ENCODE measurements at places on chromosomes 2 and 18.

- DNase-seq: no peak
Observed at GRCh38 chr18:79549638-79550000, 130.0 kb upstream of the CTDP1 start.

GRCh38 chr2:11899264-11899818 is 152.9 kb downstream of the LPIN1 start:
- DNase-seq: no peak

DNA sequence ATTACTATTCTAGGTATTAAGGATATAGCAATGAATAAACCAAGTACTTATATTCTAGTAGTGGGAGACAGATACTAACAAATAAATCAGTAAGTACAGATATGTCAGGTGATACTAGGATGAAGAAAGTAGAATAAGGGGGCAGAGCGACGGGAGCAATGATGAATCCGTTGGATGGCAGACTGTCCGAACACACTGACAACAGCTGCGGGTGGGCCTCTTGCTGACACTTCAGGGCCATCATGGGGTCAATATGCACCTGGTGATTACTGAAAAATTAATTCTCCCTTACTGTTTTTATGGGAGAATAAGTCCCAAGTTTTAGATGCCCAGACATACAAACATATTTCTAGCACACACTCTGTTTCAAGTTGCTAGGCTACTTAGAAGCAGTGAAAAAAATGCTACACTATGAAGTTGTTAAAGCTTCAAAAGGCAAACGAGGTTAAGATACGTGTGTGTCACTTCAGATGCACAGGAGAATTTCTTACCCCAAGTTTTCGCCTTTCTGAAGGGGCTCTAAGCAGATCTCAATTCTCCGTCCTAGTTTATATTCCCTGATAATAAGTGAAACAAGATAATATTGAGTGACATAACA is 78.7 kb downstream of the USP40 start:
- no peak for DNase-seq

GRCh38 chr2:135904341-135904989 is 28.2 kb upstream of the MCM6 start:
- no peak for DNase-seq

DNA sequence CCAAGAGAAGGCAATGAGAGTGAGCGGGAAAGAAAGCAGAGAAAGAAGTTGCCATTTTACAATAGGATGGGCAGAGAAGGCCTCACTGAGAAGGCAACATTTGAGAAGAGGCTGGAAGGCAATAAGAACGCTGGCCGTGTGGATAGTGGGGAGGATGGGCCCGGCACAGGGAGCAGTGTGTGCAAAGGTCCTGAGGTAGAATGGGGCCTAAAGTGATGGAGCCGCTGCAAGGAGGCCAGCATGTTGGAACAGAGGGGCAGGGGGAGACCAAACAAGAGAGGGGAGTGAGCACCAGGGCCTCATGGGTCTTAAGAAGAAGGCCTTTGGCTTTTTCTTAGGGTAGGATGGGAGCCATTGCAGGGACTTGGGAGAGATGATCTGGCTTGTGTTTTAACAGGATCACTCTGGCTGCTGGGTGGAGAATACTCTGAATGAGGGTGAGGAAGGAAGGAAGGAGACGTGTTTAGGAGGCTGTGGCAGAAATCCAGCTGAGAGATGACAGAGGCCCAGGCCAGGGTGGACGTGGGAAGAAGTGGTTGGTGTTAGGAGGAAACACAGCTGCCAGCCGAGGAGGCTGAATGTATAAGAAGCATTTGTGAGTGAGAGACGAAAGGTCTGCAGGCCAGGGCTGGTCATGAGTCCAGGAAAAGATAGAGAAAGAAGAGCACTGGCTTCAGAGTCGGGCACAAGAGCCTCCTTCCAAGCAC is 159.8 kb downstream of the KLHL29 start:
- no peak for DNase-seq

DNA sequence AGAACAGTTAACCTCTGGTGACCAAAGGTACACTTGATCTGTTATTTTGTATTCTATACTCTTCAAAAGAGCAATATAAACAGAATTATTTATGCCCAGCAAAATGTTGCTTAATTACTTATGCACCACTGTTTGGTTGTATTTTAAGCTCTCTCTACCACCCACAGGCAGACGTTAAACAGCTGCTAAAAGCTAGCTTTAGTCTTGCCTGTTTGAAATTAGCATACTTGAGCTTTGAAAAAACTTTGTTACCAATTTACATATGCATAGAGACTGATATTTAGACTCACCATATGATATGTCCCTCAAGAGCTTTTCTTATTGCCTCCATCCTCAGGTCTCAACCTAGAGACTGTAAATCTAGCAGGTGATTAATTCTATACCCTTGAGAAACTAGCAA is 426.9 kb downstream of the NR4A2 start:
- DNase-seq: no peak

DNA sequence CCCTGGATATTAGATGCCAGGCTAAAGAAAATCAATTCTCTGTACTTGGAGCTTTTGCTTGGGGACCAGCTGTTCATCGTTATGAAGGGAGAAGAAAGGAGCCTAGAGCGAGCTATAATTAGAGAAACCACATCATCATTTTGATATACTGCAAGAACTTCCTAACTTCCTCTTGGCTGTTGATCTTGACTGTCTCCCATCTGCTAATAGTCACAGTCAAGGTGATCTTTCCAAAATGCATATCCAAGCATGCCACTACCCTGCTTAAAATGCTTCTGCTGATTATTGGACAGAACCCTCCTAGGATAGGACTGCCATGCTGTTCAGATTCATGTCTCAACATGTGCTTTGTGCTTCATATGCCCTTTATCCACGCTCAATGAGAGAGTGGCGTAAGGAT is 54.8 kb downstream of the RAPGEF4 start:
- DNase-seq: no peak

GRCh38 chr2:80852079-80852807 is 547.7 kb upstream of the LRRTM1 start:
- no peak for DNase-seq

DNA sequence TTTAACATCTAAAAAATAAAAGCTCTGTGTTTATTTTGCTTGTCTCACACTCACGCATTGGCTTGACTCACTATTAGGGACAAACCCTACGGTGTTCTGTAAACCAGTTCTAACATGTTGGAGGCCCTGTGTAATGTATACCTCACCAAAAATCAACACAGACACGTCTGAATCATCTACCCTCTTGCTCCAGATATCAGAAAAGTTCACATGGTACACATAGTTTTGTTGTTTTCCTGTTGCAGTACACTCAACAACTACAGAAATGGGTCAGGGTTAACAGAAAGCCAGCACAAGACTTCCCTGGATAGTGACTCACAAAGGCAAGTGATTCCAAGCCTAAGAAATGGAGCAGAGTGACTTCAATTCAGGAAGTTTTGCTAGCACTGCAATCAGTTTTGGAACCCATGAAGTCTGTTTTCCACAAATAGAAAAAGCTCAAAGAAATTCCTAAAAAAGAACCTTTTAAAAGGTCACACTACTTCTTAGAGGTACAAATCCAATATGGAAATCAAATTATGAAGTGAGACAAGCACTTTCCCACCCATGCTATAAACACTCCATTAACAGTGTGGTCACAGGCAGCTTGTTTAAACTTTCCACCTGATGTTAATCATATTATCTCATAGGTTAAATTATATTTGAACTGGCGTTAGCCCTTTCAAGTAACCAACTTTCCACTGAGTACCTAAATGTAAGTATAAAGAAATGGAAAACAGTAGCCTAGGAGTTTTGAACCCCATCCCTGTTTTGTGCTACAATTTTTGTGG is 87.4 kb downstream of the GAREM1 start:
- no peak for DNase-seq

DNA sequence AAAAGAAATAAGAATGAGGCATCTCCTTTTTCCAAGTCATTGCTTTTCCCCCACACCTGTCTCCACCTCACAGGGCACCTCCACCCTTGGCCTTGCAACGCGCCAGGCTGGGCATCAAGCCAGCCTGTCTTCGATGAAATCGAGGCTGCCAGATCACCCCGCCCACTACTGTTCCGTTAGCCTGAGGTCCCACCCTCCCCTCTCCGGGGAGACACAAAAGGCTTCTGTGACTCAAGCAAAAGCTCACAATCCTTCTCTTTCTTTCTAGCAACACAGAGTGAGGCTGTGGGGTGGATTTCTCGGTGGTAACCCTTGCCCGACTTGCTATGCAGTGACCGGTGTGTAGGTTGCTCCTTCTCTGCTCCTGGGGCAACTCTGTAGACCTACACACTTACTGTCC is 9.9 kb downstream of the TNP1 start:
- no peak for DNase-seq

- no peak for DNase-seq
Observed at GRCh38 chr2:111694700-111695101, 189.3 kb downstream of the ANAPC1 start.

DNA sequence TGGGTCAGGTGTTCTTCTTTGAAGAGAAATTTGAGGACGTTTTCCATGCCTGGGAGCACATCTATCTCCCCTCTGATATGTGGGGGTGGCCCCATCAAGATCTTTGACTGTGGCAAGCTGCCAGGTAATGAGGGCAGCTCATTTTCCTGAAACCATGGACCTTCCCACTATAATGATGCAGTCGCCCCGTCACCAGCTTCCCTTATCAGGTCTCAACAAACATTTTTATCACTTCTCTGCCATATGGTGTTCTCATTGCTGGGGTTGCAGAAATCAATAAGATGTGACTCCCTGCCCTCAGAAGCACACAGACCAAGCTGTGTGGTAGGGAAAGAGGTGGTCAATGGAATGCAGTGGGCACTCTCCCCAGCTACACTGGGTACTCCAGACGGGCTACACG is 48.4 kb upstream of the B3GNT7 start:
- DNase-seq: no peak

DNA sequence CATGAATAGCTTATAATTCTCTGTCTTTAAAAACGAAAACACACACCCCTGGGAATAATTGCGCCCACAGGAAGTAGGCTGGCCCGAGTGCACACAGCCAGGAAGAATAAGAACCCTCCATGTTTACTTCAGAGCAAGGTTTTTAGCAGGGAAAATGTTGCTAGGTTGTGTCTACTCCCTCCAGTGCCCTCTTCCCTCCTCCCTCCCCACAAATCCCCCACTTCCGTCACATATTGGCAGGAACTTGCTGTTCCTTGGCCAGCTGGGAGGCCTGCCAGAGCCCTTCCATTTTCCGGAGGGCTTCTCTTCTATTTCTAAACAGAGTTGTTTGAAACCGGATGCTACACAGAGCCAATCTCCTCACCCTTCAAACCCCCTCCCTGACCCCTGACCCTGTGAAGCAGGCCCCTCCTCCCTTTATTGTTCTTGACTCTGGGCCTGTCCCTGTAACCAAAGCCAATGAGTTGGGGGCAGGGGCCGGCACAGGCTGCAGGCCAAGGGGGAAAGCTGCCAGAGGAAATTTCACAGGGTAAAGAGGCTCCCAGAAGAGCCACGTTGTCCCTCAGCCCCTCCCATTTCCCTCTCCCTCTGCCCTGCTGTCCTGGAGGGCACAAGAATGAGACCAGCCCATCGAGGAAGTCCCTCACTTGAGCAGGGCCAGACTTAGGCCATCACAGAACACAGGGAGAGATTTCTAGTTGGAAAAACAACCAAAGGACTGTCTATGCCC is 49.8 kb upstream of the LGALSL start:
- DNase-seq: no peak

DNA sequence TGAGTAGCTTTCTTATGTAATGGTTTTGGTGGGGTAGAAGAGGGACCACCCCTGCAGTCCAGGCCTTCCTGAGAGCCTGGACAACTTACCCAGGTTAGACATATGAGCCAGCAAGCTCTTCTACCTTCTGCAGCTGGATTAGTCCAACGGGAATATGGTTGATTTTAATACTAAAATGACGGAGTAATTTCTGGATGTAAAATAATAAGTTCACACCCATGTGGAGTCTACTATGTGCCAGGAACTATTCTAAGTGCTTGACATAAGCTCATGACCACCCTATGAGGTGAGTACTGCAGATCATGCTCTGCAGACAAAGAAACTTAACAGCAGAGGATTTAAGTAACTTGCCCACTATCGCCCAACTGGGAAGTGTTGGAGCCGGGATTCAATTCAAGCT is 45.5 kb downstream of the DPP4 start:
- no peak for DNase-seq

DNA sequence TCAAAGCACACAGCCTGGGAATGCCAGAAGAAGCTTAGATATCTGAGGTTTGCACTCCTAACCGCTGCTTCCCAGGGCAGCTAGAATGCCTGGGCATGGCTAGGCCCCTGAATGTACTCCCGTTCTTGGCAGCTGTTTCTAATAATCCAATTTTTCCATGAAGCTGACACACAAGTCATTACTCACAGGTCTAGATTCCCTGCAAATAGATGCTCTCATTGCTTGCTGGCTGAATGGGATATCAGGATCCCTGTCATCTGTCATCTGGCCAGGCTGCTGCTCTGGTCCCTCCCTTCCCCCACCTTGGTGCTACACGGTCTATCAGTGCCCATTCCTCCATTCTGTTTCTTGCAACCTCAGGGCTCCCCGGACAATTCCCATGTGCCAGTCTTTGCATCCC is 40.7 kb upstream of the TEX51 start:
- no peak for DNase-seq

DNA sequence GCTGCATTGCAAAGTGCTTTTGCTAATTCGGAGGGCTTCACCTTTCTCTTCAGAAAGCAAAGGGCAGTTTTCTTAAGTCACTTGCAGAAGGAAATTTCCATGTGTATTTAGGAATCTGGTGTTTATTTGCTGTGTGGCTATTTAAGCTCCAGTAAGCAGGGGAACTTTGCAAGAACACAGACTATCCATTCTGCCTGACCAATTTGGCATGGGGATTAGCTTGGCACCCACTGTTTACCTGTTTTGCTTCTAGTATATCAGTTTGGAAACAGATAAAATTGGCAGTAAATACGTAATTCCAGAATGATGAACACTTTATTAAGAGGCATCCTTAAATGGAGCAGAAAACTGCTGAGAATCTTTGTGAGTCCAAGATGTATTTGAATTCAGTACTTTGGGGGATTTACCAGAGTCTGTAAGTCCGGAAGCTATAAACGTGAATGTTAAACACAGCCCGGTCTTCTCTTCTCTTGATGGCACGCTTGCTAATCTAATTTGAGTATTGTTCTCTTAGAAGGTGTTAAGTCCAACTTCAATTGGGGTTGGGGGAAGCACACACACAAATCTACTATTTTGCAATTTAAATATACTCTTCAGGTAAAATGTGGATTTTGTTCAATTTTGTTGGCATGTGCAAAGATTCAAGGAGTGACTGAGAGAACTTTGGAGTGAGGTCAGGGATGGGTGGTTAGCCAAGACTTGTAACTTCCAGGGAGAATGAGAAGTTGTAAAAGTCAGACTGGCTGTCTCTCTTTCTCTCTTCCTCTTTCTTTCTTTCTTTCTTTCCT is 650 bp downstream of the ACKR3 start:
- DNase-seq: no peak

- peak; percentile 45 for DNase-seq
Observed at GRCh38 chr2:94956797-94957391, 68.6 kb upstream of the MAL start.

Data from DND-41 (cell line).